ENCODE measurements at places on chromosomes 1 and 21. TPM values are rescaled to one million over a fixed set of nuclear protein-coding genes. Genes with fewer than 3 reads are reported as not detected.

DNA sequence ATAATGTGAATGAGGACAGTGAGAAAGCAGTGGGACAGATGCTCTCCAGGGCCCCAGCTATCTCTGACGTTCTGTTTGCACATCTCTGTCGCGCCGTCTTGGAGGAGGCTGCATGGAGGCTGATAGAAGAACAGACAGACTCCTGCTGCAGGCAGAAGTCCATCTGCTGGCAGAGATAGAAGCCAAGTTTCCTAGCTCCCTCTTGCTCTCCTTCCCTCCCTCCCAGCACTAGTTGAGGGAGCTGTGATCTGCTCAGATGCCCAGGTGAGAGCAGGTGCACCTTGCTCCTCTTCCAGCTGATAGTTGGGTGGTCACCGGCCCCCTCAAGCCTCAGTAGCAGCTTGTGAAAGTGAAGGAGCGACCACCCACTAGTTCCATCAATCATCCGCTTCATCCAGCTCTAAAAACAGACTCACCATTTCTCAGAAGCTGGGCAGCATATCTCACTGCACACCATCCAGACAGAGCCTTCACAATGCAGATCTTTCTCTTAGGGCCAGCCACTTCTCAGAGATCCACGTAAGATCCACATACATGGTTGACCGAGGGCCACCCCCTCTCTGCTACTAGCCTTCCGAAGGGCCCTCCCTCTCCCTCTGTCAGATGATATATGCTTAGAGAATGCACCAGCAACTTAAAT is 12.9 kb downstream of the LRRN2 start:
- no peak for DNase-seq

DNA sequence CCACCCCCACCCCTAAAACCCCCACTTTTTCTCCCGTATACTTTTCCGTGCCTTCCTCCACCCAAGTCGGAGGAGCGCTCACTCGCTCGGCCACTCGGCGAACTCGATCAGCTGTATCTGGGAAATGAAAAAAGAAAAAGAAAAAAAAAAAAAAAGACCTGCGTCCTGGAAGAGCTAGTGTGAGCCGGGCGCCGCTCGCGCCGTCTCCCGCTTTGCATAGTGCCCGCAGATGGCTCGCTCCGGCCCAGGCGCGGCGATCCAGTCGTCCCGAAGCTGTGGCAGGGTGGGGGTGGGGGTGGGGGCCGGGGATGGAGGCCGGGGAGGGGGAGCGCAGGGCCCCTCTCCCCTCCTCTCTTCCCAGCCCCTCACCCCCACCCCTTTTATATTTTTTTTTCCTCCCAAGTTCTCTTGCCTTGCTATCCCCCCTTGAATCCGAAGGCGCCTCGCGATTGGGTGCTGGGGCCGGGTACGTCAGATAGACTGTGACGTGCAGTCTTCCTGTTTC is 299 bp upstream of the PROX1 start:
- DNase-seq = no peak

- no peak for DNase-seq
Measured at GRCh38 chr1:94119796-94120569, 965 bp downstream of the ABCA4 start.

LORICRIN gene
- not detected for total RNA-seq

PAX7 gene
- not detected for total RNA-seq

DNA sequence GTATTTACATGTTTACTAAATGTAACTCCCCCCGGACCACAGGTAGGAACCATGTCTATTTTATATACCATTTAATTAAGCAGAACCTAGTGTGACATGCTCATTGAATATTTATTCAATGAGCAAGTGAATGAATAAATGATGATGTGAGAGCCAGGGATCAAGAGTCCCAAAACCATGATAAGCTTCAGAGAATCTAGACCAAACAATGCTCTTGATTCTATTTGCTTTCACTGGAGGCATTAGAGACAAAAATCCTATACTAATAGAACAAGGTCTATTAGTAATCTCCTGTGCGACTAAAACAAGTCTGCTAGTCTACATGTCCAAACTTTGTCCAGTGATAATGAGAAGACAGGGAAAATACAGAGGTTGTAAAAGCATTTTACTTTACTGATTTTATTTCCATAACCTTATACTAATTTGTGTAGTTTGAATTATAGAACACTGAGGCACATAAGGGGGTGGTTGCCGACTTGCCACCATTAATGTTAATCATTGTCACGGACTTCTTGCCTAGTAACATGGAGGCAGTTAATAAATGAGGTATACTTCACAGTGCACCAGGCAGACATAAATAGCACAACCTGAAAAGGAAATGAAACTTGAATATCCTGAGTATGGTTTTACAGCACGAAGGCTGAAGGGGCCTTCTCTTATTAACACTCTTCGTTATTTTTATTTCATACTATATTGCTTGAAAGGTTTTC is 69.8 kb downstream of the TBX15 start:
- DNase-seq = no peak

KRTAP20-1 gene
- total RNA-seq = not detected

DNA sequence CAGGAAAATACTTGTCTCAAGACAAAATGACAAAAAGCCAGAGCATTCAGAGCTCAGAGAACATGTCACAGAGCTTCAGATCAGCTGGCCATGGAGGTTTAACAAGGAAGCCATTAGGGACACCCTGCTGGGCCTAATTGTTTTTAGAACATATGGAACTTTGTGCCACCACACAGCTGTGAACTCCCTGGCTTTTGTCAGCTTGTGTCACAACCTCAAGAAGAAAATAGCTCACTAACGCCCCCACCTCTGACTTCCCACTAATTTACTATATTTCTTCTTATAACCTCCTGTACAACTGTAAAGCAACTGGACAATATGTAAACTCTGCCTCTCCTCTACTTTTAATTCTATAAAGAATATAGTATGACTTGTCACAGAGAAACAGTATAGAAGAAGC is 21.0 kb upstream of the TDRD10 start:
- DNase-seq = no peak

- DNase-seq = no peak
Measured at GRCh38 chr1:17890815-17891191, 135.7 kb downstream of the ACTL8 start.

PLD5 gene
- 0.33 TPM for total RNA-seq

DENND2C gene
- total RNA-seq = 0.21 TPM

ZNF362 gene
- 2.9 TPM for total RNA-seq

- no peak for DNase-seq
Measured at GRCh38 chr1:8937701-8938100, 8.0 kb upstream of the CA6 start.

DNA sequence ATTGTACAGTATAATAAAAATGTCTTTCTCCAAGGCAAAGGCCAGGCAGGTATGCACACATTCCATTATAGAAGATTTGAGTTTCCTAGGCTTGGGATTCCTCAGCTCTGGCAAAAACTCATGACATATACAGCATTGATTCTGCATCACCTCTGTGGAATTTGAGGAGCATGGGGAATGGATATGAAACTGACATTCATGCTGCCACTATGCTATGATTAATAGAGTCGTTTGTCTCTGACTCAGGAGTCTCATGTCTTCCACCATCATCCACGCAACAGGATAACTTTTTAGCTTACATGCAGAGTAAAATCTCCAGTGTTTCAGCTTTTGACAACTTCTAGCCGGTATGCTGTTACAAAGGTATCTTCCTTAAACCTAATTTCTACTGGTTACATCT is 49.8 kb upstream of the ADORA3 start:
- DNase-seq = peak; percentile 90
